GM12892 (cell line): ENCODE measurements at places on chromosomes 13 and 19.
A peak's percentile ranks its signal among the peaks of the same experiment; 100 is the strongest.

DNA sequence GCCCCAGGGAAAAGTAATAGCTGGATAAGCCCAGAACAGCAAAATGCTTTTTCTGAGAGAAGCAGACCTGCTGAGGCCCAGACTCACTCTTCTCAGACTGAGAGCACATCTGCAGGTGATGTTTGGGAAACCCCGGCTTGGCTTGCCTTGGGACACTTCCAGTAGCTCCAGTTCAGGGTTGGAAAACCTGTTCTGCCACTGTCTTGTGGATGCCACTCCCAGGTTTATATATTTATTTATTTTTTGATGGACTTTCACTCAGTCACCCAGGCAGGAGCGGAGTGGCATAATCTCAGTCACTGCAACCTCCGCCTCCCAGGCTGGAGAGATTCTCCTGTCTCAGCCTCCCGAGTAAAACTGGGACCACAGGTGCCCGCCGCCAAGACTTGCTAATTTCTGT is 8.0 kb upstream of the SMARCA4 start:
- no peak for DNase-seq

DNA sequence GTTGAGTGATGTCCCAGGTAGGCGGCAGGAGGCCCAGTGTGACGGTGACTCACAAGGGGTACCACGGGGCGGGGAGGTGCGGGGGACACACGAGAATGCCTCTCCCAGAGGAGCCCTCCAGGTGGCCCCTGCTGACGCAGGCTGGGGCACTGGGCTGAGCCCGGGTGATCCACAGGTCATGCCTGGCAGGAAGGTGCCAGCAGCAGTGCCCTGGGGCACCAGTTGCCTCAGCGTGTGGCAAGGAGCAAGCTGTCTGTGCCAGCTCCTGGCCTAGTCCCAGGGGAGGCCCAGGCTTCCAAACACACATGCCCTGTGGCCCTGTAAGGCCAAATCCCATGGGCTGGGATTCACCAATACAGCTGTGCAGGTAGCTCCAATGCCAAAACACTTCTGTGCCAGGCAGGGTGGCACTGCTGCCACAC is 28.0 kb downstream of the AKT2 start:
- DNase-seq = no peak

- no peak for DNase-seq
Observed at GRCh38 chr13:73722120-73722519, 412.1 kb downstream of the KLF12 start.

DNA sequence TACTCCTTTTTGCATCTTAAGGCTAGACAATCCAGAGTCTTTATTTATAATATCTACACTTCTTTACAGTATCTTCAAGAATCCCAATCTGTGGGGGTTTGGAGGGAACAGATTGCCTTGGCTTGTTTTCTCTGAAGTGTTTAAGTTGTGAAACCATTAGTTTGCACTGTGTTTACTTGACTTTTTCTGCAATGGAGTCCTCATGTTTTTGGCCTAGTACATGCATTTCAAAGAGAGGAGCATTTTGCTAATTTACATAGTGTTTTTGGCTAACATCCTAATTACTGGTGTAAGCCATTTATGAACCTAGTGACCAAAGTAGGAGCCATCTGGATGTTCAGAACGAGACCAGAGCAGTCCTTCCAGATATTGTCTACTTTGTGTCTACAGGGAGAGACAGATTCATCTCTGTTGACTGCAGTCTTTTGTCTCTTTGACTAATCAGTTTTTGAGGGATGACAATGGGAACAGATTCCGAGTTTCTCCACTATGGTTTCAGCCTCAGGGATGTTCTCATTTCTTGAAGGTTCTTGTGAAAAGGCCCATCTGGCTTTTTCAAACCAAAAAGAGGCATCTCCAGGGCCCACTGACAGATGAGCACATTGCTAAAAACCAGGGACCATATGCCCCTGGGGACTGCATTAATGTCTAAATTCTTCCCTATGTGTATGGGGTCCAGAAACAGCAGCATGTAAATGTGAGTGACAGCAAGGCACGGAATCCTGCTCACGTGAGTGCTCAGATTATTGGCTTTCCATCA is 53.4 kb downstream of the ING1 start:
- no peak for DNase-seq

DNA sequence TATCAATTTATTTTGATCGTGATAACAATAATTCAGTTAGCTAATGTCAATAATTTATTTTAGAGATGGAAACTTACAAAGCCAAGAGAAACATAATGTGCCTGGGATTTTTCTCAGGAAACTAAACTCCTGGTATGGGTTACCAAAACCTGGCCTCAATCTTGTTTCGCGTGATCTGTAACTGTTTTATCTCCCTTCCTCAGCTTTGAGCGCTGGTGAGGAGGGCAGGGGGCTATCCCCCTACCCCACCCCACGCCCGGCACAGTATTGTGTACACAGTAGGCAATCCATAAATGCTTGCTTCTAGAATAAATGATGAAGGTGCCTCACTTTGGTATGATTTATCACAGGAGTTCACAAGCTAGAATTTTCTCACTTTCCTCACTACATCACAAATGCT is 7.7 kb upstream of the DOCK9 start:
- no peak for DNase-seq

DNA sequence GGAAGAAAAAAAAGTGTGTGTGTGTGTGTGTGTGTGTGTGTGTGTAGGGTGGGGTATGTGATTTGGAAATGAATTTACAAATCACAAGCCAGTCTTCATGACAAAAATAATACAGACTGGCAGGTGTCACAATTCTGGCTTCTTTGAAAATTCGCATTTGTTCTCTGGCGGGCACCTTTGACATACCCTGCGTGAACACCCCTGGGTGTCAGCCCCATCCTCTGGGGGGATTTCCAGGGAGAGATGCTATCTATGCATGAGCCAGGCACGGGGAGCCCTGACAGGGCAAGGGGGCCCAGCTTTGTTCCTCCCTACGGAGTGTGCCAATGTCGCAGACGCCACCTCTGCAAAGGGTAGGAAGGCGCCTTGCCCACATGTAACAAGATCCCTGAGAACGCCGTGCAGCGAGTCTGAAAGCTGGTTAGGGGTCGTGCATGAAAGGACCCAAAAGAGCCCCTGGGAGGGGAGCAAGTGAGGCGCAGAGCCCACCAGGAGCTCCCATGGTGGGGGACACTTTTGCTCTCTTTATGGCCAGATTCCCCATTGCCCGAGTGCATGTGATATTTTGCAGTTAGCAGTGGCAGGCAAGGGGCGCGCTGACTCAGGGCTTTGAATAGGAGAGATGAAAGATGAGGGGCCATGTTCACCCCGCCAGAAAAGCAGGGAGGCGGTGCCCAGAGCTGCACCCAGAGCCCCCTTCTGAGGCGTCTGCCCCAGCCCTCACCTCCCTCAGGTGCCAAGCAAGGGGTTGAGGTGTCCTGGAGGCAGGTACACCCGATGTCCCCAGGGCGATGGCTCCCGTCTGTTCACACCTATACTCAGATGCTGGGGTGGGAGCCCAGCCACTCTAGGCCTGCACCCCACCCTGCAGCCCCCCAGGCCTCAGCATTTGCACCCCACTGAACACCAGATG is 45.3 kb downstream of the KLF2 start:
- DNase-seq = no peak

- DNase-seq = peak; percentile 62
Observed at GRCh38 chr19:17687857-17688784, at the start of gene UNC13A. TSS of gene UNC13A (minus strand) at chr19:17688354. CDS start at chr19:17688199, 155 bp downstream.

DNA sequence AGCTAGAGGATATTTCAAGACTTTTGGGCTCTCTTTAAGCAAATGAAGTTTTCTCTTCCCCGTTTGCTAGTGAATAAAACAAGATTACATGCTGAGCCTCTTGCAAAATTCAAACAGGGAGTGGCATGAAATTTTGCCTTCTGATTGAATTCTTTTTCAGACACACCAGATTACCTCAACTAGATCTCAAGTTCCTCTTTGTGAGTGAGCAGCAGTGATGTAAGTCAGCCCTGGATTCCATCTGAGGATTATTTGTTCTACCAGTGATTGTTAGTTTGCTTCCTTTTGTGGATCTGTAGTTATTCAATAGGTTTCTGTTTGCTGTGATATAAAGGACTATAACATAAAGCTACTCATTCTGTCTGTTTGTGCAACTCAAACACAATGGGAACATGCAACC is 407.7 kb downstream of the LMO7 start:
- DNase-seq = no peak

- DNase-seq = peak; percentile 41
Observed at GRCh38 chr19:16660763-16661479, at the start of gene TMEM38A. TSS of gene TMEM38A (plus strand) at chr19:16661139. CDS start at chr19:16661218, 79 bp downstream.

DNA sequence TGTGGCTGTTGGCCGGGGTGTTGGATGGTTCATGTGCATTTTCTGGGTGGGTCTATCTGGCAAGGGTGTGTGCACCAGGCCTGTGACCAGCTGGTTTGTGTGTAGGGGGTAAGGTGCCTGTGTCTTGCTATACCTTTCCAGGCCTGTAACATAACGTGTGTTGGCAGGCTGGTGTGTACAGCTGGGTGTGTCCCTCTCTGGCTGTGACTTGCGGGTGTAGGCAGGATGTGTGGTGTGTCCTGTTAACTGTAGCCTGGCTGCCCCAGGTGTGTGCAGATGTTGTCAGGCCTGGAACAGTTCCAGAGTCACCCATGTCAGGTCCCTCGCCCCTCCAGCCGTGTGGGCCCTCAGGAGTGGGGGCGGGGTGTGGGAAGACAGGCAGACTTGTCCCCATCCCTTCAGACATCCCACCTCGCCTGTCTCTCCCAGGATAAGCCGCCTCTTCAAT is 9.8 kb downstream of the KCTD15 start:
- DNase-seq = no peak

DNA sequence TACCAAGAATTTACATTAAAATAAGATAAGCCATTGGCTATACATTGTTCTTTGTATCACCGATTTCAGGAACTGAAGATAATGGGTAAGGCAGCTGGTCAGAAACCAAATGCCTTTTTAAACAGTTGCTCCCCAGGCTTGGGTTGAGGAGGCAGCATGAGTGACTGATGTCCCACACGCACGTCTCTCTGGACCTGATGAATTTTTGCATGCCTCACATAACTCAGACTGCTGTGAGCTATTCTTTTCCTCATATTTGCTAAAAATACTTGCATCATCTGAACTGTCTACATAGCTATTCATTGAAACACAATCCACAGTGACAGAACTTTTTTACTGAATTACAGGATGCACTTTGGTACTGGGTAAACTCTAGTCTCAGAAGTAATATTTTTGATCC is 123.6 kb upstream of the MAB21L1 start:
- DNase-seq = no peak
